ENCODE measurements at places on chromosomes 4 and X.
A peak's percentile ranks its signal among the peaks of the same experiment; 100 is the strongest.

DNA sequence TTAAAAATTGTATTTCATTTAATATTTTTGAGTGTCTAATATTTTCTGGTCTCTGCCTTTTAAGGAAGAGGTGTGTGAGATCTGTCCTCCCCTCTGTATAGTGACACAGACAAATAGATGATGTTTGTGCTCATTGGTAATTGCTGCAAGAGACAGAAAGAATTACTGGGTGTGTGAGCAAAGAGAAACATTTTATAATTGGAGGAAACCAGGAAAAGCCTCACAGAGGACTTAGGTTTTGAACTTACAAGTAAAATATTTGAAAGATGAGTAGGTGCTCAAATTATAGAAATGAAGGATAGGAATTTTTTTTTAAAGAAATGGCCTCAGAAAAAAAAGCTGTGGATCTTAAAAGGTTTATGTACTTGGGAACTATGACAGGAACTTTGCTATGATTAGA, 149.8 kb downstream of the SPCS3 start:
- DNase-seq, result no peak

GRCh38 chrX:65745992-65746391, 78.5 kb downstream of the MSN start:
- no peak for DNase-seq

GRCh38 chr4:39451423-39452023, 7.2 kb downstream of the RPL9 start:
- DNase-seq, result no peak

GRCh38 chr4:38155589-38156294, 195.5 kb downstream of the PTTG2 start:
- no peak for DNase-seq

GRCh38 chr4:55955710-55956109, 7.0 kb downstream of the CEP135 start:
- DNase-seq, result no peak

GRCh38 chrX:23366914-23367313, 32.3 kb downstream of the PTCHD1 start:
- no peak for DNase-seq

GRCh38 chrX:122500556-122500955, 683.5 kb upstream of the GRIA3 start:
- no peak for DNase-seq

- no peak for DNase-seq
Observed at GRCh38 chr4:45183905-45184304, 457.5 kb upstream of the GNPDA2 start.

GRCh38 chrX:23826653-23827052, 43.7 kb downstream of the SAT1 start:
- no peak for DNase-seq

GRCh38 chr4:165009493-165010227, 22.1 kb upstream of the TRIM60 start:
- no peak for DNase-seq

- DNase-seq, result no peak
Observed at GRCh38 chr4:109811707-109812106, 3.9 kb upstream of the GAR1 start.

DNA sequence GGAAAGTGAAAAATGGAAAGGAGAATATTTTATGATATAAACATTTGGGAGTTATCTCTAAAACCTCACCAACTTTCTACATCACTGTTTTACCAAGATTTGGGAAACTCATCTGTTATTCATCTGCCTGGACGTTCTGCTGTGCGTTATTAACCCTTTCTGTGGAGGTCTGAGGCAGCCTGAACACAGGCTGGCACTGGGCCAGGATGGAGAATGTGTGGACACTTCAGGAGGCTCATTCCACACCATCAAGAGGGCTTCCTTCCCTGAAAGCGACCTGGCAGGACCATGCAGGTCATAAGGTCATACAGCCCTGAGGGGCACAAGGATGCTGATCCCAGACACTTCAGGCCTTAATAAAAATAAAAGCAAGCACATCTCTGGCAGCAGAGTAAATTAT, 31.2 kb upstream of the TMEM184C start:
- no peak for DNase-seq

- DNase-seq, result no peak
Observed at GRCh38 chrX:68665502-68665901, 18.0 kb downstream of the STARD8 start.

- no peak for DNase-seq
Observed at GRCh38 chr4:10093801-10094552, 22.6 kb downstream of the WDR1 start.

DNA sequence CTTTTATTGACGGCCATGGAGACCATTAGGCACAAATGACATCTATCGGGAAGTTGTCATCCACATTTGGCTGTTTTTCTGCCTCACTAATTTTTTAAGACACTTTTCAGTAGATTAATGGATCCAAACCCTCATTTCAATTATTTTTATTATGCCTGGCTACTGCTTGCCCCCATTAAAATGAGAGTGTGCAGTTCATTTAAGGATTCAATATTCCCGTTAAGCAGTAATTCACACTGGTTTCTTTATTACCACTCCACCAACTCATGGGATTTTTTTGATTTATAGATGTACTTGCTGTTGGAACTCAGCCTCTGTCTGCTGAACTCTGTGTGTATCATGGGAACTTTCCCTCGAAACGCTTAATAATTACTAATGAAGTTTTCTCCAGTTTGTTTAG, 291.8 kb upstream of the PRKX start:
- DNase-seq, result no peak

- no peak for DNase-seq
Observed at GRCh38 chr4:23890369-23891063, 669 bp upstream of the PPARGC1A start.

- DNase-seq, result no peak
Observed at GRCh38 chrX:138519296-138519695, 192.2 kb downstream of the FGF13 start.

GRCh38 chr4:42655921-42656678, 805 bp downstream of the ATP8A1 start:
- peak; percentile 35 for DNase-seq

DNA sequence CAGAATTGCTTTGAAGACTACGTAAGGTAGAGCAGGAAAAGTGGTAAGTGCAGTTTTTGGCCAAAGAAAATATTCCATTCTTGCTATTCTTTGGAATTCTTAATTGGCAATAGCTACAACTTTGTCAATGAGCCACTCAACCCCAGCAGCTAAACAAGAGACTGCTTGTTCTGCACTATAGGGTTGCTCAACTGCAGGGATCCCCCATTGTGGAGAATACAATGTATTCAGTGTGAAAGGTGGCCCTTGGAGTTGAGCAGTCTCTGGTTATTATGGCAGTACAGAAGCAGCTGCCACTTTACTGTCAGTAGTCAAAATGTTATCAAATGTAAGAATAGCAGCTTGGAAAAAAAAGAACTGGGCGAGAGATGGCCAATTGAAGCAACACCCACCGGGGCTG, 808.7 kb downstream of the CENPC start:
- no peak for DNase-seq

- no peak for DNase-seq
Observed at GRCh38 chr4:2063557-2064275, 4.6 kb downstream of the NAT8L start.

Measured in T-cell (primary cell).